Substantia nigra (tissue), 51 donors: ENCODE measurements at places on chromosomes 5 and 9.

- no peak for DNase-seq
These were observed 7.9 kb downstream of the QSOX2 start for GRCh38 chr9:136237486-136238341.

DNA sequence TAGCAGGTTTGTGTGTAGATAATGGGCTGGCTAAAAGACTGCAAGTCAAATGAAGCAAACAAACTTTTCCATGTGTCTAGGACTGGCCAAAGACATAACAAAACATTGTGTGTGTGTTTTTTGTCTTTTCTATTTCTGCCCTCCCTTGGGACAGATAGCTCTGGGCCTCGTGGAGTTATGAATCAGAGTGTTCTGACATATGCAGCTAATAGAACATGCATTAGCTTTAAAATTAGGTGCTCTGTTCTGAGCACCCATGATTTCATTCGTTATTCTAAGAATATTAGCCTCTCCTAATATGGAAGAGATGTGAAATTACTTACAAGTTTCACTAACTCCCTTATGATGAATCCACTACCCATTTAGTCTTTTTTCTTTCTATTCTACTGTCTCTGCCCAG is 367.3 kb upstream of the PAPPA start:
- DNase-seq: no peak

GRCh38 chr5:181261320-181262049 is 542 bp upstream of the TRIM52 start:
- DNase-seq: no peak

DNA sequence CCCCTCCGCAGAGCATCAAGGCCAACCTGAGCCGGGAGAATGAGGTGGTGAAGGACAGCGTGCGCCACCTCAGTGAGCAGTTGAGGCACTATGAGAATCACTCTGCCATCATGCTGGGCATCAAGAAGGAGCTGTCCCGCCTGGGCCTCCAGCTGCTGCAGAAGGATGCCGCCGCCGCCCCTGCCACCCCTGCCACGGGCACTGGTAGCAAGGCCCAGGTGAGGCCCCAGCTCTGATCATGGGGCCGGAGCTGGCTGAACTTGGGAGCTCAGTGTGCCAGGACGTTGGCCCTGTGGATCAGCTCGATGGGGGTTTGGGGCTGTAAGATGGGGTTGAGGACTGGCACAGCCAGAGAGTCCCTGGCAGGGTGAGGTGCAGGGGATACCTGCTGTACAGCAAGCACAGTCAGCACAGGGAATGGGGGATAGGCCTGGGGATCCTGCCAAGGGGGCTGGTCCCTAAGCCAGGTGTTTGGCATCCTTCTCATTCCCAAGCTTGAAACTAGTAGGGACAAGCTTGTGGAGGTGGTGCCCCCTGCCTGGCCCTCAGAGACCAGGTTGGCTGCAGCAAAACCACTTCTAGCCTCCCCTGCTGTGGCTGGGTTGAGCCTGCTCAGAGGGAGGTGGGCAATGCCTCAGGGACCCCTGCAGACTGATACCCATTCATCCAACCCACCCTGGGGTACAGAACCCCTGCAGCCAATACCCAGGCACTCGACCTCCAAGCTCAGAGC is 22.5 kb downstream of the OLFML2A start:
- DNase-seq: no peak

DNA sequence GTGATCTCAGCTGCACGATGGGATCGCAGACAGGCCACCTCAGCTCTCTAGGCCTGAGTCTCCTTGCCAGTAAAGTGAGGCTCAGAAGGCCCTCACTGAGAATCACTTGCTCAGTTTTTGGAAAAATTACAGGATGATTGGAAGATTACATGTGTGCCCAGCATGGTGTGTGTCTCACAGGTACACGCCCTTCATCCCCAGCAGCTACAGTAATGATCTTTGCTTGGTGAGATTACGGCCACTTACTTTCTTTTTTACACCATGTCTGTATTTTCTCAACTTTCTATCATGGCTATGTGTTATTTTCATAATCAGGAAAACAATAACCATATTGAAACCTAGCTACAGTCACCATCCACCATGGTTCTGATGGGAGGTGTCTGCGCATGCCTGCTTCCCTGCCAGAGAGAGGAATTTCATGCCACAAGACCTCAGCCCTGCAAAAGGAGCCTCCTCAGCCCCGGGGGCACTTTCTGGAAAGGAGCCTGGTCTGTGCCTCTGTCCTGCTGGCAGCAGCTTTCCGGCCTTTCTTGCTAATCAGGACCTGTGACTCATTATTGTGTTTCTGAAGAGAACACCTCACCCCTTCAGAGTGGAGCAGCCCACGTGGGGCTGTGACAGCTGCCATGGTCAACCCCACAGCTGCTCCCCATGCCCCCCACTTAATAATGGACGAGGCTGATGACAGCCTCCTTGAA is 64.2 kb upstream of the OLFM1 start:
- no peak for DNase-seq

GRCh38 chr5:178391480-178391879 is 158.9 kb upstream of the PHYKPL start:
- DNase-seq: no peak

GRCh38 chr5:172585114-172585513 is 55.9 kb upstream of the NEURL1B start:
- DNase-seq: no peak

- DNase-seq: no peak
These were observed 153.1 kb upstream of the OTULINL start for GRCh38 chr5:14428302-14429081.

GRCh38 chr9:109087795-109088194 is 32.0 kb downstream of the TMEM245 start:
- DNase-seq: no peak

- DNase-seq: no peak
These were observed 13.7 kb downstream of the FCN2 start for GRCh38 chr9:134894136-134894860.
